ENCODE measurements at places on chromosomes 7 and 10.

- DNase-seq, result no peak
These were observed 74.1 kb downstream of the ADD3 start for GRCh38 chr10:110081911-110082310.

- no peak for DNase-seq
These were observed 35.3 kb downstream of the PALS2 start for GRCh38 chr7:24608504-24608903.

GRCh38 chr10:45419676-45420025, 45.6 kb downstream of the ALOX5 start:
- no peak for DNase-seq

DNA sequence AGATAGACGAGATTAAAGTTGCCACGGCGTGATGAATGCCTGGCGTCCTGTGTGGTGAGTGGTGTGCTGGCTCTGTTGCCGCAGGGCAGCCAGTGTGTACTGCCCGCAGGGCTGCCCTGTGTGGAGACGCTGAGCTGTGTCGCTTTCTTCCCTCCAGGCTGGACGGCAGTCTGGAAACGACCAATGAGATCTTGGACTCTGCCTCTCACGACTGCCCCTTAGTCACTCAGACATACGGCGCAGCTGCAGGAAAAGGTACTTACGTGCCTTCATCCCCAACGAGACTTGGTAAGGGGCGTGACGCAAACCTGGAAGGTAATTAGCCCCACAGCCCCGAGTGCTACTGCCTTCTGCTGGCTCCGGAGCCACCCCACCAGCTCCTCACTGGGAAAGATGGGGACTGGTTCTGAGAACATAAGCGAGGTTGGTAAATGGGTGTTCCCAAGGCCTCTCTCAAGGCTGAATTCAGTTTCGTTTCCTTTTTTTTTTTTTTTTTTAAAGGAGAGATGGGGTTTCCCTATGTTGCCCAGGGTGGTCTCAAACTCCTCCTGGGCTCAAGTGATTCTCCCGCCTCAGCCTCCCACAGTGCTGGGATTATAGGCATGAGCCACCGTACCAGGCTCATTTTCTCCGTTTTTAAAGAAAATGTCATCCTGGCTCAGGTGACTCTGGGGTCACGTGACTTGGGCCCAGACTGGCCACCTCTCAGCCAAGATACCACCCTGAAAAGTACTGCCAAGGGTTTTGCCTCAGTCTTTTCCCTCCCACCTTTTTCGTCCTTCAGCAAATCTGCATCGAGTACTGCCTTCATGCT, 39.6 kb downstream of the WIPI2 start:
- no peak for DNase-seq

DNA sequence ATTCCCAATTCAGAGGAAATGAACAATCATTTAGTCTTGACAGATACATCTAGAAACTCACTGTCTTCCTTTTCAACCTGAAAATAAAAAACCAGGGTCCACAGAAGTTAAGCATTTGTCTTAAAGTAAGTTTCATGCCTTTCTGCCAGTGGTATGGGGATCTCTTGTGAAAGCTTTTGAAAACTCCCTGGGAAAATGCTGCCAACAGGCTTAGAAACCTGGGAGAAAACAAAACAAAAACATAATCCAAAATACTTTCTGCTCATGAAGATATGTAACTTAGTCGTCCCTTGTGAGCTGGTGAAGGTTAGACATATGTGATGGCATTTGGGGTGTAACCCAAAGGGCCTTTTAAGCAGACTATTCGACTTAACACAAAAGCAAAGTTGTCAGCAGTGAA, 66.4 kb upstream of the ZNF438 start:
- DNase-seq, result no peak

- DNase-seq, result no peak
These were observed 114.5 kb upstream of the INHBA start for GRCh38 chr7:41817386-41817785.

DNA sequence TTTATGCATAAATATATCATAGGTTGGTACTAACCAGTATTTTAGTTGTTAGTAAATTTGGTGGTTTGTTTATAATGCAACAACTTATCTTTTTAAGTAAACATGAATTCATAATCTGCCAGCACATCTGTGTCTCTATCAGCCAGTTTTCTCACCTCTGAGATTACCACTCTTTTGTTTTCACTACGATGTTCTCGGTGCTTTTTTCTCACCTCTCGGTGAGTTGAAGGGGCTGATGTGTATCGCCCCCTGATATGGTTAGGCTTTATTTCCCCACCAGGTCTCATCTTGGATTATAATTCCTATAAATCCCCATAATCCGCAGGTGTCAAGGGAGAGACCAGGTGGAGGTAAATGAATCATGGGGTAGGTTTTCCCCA, 114.1 kb downstream of the CAMK1D start:
- no peak for DNase-seq

DNA sequence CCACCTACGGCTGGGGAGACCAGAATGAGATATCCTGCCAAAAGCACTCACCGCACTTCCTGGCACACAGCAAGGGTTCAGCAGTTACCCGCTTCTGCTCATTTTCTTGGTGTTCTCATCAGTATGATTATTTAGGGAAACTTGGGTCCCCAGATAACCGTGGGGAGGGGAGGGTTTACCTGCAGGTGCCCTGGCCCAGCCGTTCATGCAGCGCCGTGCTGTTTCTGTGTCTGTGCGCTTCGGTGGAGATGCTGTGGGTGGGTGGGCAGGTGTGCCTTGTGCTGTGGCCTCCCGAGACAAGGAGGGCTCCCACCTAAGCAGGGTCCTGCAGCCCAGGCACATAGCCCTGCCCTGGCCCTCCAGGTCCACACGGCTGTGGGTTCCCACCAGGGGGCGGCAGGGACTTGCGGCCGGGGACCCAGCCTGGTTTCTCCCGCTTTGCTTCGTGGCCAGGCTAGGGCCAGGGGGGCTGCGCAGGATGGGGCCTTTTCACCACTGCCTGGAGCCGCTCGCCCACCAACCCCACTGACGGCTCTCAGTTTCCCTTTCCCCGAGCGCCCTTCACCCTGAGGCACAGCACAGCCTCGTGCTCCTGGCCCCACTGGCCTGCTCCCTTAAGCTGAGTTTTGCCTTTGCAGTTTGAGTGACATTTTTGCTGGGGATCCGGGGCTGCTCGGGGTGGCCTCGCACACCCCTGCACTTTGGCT, 78.5 kb downstream of the LHPP start:
- DNase-seq, result no peak

GRCh38 chr10:118047157-118047719, 497 bp upstream of the RAB11FIP2 start:
- DNase-seq, result peak; percentile 24

DNA sequence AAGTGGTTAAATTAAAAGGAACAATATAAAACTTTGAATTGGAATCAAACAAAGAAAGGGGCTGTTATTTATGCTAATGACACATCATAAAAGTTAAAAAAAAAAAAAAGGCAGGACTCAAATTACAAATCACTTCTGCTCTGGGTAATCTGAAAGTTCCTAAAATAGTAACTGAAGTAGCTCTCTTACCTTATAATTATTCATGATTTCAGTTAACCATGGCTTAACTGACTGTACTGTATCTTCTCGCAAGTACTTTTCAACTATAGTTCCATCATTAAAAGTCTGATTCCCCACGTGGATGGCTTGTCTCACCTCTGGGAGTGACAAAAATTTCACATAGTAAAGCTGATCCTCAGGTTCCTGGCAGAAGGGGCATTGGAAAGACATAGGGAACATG, 82.5 kb downstream of the CPVL start:
- no peak for DNase-seq

GRCh38 chr7:24828891-24829661, 71.8 kb upstream of the GSDME start:
- no peak for DNase-seq

DNA sequence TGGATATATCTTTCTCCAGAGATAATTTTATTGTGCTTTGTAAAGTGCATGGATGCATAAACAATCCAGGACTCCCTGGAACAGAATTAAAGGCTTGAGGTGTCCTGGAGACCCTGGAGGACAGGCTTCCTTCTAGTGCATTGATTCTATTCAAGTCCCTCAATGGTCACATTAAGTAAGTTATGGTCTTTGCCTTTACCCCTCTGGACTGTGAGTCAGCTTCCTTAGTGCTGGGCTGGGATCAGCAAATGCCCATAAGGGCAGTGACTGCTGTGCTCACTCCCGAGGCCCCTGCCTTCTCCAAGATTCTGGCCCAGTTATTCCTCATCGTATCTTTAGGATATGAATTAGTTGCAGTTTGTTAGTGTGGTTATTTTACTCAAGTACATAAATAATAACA, 178.7 kb upstream of the PRSS58 start:
- no peak for DNase-seq

GRCh38 chr7:100441641-100442535, 5.6 kb upstream of the PPP1R35 start:
- no peak for DNase-seq

- DNase-seq, result no peak
These were observed 32.5 kb downstream of the PDE1C start for GRCh38 chr7:32037650-32038198.

DNA sequence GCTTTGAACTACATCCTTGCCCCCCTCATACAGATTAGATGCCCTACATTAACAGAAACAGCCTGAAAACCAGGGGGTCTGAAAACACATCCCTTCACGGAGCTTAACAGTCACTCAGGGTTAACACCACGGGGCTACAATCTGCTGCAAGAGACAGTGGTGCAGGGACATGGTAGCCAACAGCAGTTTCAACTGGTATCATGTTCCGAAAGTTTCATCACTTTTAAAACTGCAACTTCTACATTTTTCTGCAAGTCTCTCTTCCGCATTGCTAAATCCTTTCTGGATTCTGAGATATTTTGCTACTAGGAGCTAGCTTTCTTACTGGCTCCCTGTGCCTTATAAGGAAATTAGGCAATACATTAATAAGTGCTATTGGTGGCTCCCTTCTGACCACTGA, 92.6 kb downstream of the JAZF1 start:
- no peak for DNase-seq

GRCh38 chr10:59435707-59436106, 73.4 kb upstream of the FAM13C start:
- DNase-seq, result no peak

- DNase-seq, result no peak
These were observed 9.7 kb upstream of the ANKRD7 start for GRCh38 chr7:118214833-118215182.

DNA sequence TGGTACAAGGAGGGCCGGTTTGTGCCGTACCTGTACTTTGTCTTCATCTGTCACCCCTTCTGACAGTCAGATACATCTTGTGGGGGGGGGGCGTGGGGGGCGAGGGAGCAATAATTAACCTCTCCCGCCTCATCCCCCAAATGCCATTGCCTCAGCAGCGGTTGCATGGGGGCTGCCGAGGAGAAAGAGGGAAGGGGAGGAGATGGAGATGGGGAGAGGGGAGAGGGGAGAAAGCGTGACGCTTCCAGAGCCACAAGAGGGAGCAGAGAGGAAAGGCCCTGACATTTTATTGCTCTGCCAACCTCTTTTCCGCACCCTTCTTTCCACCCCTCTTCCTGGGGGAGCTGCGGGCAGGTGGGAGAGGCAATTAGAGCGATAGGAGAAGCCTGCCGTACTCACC, 11.8 kb downstream of the KAZALD1 start:
- DNase-seq, result no peak

- DNase-seq, result no peak
These were observed 28.4 kb downstream of the DNAJC9 start for GRCh38 chr10:73218431-73219191.

DNA sequence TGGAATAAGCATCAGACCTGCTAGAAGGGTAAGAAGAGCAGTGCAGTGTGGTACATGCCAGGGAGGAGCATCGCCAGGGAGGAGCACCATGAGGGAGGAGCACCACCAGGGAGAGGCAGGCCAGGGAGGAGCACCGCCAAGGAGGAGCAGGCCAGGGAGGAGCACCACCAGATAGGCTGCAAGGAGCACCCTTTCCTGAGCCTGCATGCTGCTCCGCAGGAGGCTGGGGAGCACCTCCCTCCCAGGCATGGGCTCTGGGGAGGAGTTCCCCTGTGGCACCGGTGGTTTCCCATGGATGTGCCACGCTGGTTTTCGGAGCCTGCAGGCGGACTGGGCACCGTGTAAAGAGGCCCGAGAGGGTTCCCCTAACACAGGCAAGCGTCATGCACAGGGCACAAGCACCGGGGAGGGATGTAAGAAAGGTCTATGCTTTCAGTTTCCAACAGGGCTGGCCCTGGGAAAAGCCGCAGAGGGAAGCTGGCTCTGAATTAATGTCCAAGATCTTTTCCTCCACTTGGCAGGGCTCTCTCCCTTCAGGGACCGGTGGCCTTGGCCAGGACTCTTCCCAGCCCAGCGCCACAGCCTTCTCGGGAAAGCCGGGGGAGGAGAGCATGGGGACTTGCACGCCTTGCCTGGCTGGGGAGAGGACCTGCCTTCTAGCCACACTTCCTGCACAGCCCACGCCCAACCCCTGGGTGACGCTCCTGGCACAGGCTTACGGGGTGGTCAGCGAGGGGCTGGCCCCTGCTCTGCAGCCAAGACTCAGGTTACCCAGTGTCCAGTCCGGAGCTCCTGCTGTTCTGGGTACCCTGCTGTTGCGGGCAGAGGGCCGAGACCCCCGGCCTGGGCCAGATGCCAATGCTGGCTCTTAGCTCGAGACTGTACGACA, 11.5 kb upstream of the GPER1 start:
- DNase-seq, result no peak

DNA sequence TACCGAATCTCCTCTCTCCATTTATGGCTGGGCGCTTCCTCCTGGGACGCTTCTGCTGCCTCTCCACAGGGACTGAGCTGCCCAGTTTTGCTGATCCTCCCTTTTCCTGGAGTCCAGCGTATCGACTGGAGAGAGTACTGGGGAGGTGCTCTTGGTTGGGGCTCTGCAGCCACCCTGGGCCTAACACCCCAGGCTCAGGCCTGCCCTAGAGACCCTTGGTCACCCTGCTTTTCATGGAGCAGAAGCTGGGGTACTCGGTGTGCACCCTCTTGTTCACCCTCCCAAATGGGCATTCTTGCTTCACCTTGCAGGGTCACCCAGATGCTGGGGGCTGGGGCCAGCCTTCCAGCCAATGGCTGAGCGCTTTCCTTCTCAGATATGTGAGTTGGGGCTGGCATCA, 88.8 kb upstream of the RET start:
- no peak for DNase-seq

DNA sequence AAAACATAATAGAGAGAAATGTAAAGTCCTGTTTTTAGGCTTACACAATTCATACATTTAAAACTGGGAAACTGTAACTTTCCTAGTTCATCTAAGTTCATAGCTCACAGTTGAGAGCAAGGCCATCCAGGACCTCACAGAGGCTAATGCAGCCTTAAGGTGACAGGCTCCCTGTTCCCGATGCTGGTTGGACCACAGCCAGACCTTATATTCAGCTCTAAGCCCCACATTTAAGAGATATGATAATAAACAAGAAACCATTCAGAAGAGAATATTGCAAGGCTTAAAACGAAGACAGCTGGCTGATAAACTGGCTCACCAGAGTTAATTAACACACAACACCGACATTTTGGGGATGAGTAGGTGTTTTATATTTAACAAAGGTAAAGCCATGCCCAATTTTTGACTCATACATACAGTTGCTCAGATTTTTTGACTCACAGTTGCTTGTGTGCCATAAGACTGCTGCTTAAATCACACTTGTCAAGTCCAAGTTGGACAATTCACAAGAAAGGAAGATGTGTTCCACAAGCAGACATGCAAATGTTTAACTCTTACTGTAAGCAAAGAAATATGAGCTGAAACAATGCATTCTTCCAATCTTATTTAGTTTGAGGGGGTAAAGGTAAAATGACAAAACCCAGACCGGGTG, 41.1 kb upstream of the TMEM213 start:
- no peak for DNase-seq

- DNase-seq, result no peak
These were observed 196.1 kb upstream of the LRGUK start for GRCh38 chr7:133931053-133931452.

Data from NCI-H526 treated with DMSO at 0.1 percent for 48 hours (cell line).